ENCODE measurements at places on chromosomes 4 and X.

DNA sequence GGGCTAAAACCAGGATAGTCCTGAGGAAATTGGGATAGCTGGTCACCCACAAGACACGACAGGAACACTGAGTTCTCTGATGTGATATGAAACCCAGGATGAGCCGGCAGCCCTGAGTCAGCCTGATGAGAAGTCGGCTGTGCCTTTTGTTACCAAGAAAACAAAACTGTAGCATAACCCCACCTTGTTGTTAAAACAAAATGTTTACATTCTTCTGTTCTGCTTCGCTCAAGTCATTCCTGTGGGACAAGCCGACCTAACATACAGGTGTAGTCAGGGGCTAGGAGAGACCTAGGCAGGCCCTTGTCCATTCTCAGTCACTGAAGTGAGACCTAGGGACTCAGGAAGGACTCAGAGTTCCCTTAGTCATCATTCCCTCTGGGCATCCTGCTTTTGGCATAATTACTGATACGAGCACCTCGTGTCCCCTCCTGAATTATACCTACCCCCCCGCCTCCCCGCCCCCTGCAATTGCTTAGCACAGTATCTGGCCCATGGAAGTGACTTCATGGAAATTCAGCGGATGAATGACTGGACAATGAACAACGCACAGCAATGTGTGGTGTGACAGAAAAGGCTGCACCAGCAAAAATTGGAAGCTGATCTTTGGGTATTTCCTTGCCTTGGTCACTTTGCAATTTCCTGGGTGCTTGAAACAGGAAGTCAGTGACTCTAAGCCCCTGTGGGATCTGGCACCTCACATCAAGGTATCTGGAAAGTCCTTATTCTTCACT lies 31.9 kb upstream of the TLR2 start:
- no peak overlapping the region for H3K4me3 ChIP-seq
- no peaks in the 10 kb centered on the region for H3K27me3 ChIP-seq
- no peak for DNase-seq
- H3K27ac ChIP-seq, result peak overlapping the region; percentile 3
- no peaks in the 10 kb centered on the region for H3K36me3 ChIP-seq

DNA sequence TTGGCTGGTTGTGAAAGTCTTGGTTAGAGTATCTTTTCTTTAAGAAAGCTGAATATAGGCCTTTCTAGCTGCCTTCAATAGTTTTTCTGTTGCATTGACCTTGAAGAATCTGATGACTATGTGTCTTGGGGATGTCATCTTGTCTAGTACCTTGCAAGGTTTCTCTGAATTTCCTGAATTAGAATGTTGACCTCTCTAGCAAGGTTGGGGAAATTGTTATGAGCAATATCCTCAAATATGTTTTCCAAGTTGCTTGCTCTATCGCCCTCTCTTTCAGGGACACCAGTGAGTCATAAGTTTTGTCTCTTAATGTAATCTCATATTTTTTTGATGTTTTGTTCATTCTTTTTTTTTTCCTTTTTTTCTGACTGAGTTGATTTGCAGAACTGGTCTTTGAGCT lies 194.7 kb downstream of the RAB28 start:
- no peaks in the 10 kb centered on the region for H3K27me3 ChIP-seq
- peak overlapping the region; percentile 1 for H3K27ac ChIP-seq
- peaks cover 6% of the 10 kb centered on the region for H3K4me1 ChIP-seq
- no peaks in the 10 kb centered on the region for H3K36me3 ChIP-seq
- no peak for DNase-seq
- H3K4me3 ChIP-seq, result no peak overlapping the region

GRCh38 chrX:135581496-135581895 lies 61.0 kb downstream of the INTS6L start:
- H3K4me1 ChIP-seq, result no peaks in the 10 kb centered on the region
- H3K27me3 ChIP-seq, result no peaks in the 10 kb centered on the region
- H3K4me3 ChIP-seq, result no peak overlapping the region
- no peak for DNase-seq

GRCh38 chrX:129693354-129693753 lies 38.6 kb upstream of the APLN start:
- H3K27ac ChIP-seq, result no peak overlapping the region
- no peak overlapping the region for H3K4me3 ChIP-seq
- DNase-seq, result peak; percentile 48
- H3K36me3 ChIP-seq, result no peaks in the 10 kb centered on the region

- no peaks in the 10 kb centered on the region for H3K27me3 ChIP-seq
- H3K27ac ChIP-seq, result no peak overlapping the region
- H3K4me3 ChIP-seq, result no peak overlapping the region
- no peaks in the 10 kb centered on the region for H3K4me1 ChIP-seq
Measured at GRCh38 chr4:2194496-2194895, 47.4 kb downstream of the HAUS3 start.

- no peaks in the 10 kb centered on the region for H3K27me3 ChIP-seq
- no peak overlapping the region for H3K4me3 ChIP-seq
- no peak overlapping the region for H3K27ac ChIP-seq
Measured at GRCh38 chrX:145464650-145465049, 217.3 kb downstream of the SPANXN1 start.

- H3K27me3 ChIP-seq, result no peaks in the 10 kb centered on the region
- peak overlapping the region; percentile 27 for H3K27ac ChIP-seq
- DNase-seq, result no peak
- no peak overlapping the region for H3K4me3 ChIP-seq
Measured at GRCh38 chrX:56764975-56765791, 36.1 kb downstream of the NBDY start.

DNA sequence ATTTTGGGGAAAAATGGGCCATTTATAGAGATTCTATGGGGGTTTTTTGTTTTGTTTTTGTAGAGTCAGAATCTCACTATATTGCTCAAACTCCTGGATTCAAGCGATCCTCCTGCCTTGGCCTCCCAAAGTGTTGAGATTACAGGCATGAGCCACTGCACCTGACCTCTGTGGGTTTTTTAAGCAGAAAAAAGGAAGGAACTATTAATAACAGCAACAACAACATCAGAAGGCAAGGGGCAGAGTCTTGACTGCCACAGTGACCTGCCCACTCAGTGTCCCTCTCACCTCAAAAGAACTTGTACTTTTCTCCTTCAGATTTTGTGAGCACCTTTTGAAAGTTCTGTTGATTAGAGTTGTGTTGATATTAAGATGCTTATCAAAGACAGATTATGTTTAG lies 48.1 kb downstream of the FNIP2 start:
- no peak overlapping the region for H3K4me3 ChIP-seq
- H3K27ac ChIP-seq, result no peak overlapping the region
- no peaks in the 10 kb centered on the region for H3K27me3 ChIP-seq
- H3K4me1 ChIP-seq, result peaks cover 55% of the 10 kb centered on the region

DNA sequence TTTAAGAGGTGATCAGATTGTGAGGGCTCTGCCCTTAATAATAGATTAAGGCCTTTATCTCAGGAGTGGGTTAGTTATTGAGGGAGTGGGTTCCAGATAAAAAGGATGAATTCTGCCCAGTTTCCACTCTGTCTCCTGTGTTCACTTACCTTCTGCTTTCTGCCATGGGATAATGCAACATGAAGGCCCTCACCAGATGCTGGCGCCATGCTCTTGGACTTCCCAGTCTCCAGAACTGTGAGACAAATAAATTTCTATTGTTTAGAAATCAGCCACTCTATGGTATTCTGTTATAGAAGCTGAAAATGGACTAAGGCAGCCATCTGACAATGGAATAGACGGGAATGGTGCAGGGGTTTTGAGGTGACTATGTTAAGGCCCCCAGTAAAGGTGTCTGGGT lies 6.9 kb upstream of the RELL1 start:
- no peak overlapping the region for H3K27ac ChIP-seq
- no peak overlapping the region for H3K4me3 ChIP-seq
- no peaks in the 10 kb centered on the region for H3K36me3 ChIP-seq
- no peaks in the 10 kb centered on the region for H3K27me3 ChIP-seq

GRCh38 chr4:171794528-171794927 lies 18.7 kb upstream of the GALNTL6 start:
- H3K27ac ChIP-seq, result no peak overlapping the region
- H3K4me3 ChIP-seq, result no peak overlapping the region
- H3K4me1 ChIP-seq, result no peaks in the 10 kb centered on the region
- DNase-seq, result no peak
- peaks cover 2% of the 10 kb centered on the region for H3K27me3 ChIP-seq

GRCh38 chrX:25022499-25023325 lies 6.9 kb upstream of the ARX start:
- no peaks in the 10 kb centered on the region for H3K36me3 ChIP-seq
- peaks cover 26% of the 10 kb centered on the region for H3K4me1 ChIP-seq
- H3K27me3 ChIP-seq, result peaks cover 86% of the 10 kb centered on the region
- H3K27ac ChIP-seq, result no peak overlapping the region
- H3K4me3 ChIP-seq, result no peak overlapping the region
- DNase-seq, result no peak

- H3K4me1 ChIP-seq, result no peaks in the 10 kb centered on the region
- H3K27me3 ChIP-seq, result peaks cover 5% of the 10 kb centered on the region
- H3K36me3 ChIP-seq, result no peaks in the 10 kb centered on the region
- H3K27ac ChIP-seq, result no peak overlapping the region
- DNase-seq, result no peak
- H3K4me3 ChIP-seq, result no peak overlapping the region
Measured at GRCh38 chrX:114071412-114071811, 512.5 kb upstream of the HTR2C start.

GRCh38 chrX:19606902-19607301 lies 91.6 kb upstream of the MAP3K15 start:
- peaks cover 4% of the 10 kb centered on the region for H3K36me3 ChIP-seq
- no peaks in the 10 kb centered on the region for H3K27me3 ChIP-seq
- no peak for DNase-seq
- H3K27ac ChIP-seq, result no peak overlapping the region
- no peak overlapping the region for H3K4me3 ChIP-seq

DNA sequence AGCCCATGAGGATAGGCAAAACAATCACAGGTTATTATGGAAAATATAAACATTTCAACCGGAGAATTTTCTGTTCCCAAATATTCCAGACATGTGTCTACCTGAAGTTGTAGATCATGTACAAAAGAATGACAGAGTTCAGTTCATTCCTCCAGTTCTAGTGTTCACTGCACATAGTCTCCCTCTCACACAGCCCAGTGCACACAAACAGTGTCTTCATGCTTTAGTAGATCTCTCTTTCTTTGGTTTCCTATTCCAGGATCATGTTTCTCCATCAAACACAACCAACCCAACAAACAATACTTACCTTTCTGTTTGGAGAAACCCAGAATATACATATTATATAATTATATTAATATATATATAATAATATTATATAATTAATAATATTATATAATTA lies 671.9 kb downstream of the TRIML1 start:
- H3K27ac ChIP-seq, result no peak overlapping the region
- H3K27me3 ChIP-seq, result no peaks in the 10 kb centered on the region
- DNase-seq, result no peak
- peaks cover 4% of the 10 kb centered on the region for H3K36me3 ChIP-seq
- no peak overlapping the region for H3K4me3 ChIP-seq
- H3K4me1 ChIP-seq, result no peaks in the 10 kb centered on the region

GRCh38 chrX:19774905-19775304 lies 112.5 kb downstream of the SH3KBP1 start:
- no peaks in the 10 kb centered on the region for H3K36me3 ChIP-seq
- H3K4me3 ChIP-seq, result no peak overlapping the region
- H3K27ac ChIP-seq, result no peak overlapping the region
- no peak for DNase-seq
- peaks cover 13% of the 10 kb centered on the region for H3K4me1 ChIP-seq

- DNase-seq, result no peak
- no peak overlapping the region for H3K27ac ChIP-seq
- peaks cover 13% of the 10 kb centered on the region for H3K4me1 ChIP-seq
- peaks cover 7% of the 10 kb centered on the region for H3K36me3 ChIP-seq
- no peaks in the 10 kb centered on the region for H3K27me3 ChIP-seq
- no peak overlapping the region for H3K4me3 ChIP-seq
Measured at GRCh38 chrX:57134702-57135101, 2.5 kb downstream of the SPIN2A start.

GRCh38 chr4:141705048-141705746 lies 68.8 kb downstream of the IL15 start:
- no peak overlapping the region for H3K4me3 ChIP-seq
- no peaks in the 10 kb centered on the region for H3K27me3 ChIP-seq
- no peaks in the 10 kb centered on the region for H3K4me1 ChIP-seq
- DNase-seq, result no peak

GRCh38 chr4:174056959-174057358 lies 226.5 kb downstream of the FBXO8 start:
- no peak overlapping the region for H3K4me3 ChIP-seq
- no peak for DNase-seq
- no peaks in the 10 kb centered on the region for H3K27me3 ChIP-seq
- H3K4me1 ChIP-seq, result no peaks in the 10 kb centered on the region
- H3K27ac ChIP-seq, result no peak overlapping the region

GRCh38 chr4:40552536-40552935 lies 77.1 kb downstream of the RBM47 start:
- no peak overlapping the region for H3K4me3 ChIP-seq
- H3K27me3 ChIP-seq, result peaks cover 4% of the 10 kb centered on the region
- no peaks in the 10 kb centered on the region for H3K36me3 ChIP-seq
- H3K4me1 ChIP-seq, result peaks cover 7% of the 10 kb centered on the region
- no peak overlapping the region for H3K27ac ChIP-seq
- no peak for DNase-seq

DNA sequence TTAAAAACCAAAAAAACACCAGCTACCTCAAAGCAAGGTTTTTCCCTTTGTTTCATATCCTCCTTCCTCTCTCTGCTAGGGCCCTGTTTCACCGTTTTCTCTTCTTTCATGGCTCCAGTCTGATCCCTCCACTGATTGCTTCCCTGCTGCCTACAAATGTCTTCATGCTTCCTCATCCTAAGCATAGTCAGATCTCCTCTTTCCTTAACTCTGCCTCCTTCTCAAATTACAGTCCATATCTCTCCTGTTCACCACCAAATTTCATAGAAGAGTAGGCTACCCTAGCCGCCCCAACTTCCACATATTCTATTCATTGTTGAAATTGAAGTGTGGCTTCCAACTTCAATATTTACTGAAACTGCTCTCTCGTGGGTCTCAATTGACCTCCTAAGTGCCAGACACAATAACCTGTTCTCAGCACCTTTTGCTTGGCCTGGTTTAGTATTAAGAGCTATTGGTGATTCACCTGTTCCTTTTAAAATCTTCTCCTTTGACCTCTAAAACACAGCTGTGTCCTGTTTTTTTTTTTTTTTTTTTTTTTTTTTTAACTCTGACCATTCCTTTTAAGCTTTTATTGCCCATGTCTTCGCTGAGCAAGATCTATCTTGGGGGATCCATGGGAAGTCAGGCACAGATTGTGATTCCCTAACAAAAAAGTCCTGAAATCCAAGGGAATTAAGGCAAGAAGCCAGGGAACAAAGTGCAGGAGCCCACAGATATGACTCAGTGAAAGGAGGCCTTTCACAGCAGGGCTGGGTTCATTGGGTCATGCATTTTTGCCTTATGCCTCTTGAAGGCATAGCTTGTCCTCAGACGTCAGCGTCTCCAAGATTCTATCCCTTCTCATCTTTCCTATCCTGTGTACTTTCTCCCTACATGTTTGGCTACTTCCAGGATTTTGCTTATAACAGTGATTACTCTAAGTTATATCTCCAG lies 85.4 kb downstream of the RPS3A start:
- no peak for DNase-seq
- H3K36me3 ChIP-seq, result peaks cover 6% of the 10 kb centered on the region
- H3K27ac ChIP-seq, result peak overlapping the region; percentile 1
- no peaks in the 10 kb centered on the region for H3K27me3 ChIP-seq
- no peak overlapping the region for H3K4me3 ChIP-seq
